ENCODE measurements at places on chromosomes 12 and 14. TPM values are rescaled to one million over a fixed set of nuclear protein-coding genes. Genes with fewer than 3 reads are reported as not detected.

Gene CBLN3
- total RNA-seq: 3.9 TPM

Gene OASL
- total RNA-seq: 1.9 TPM

Gene EID3
- 10.6 TPM for total RNA-seq

GRCh38 chr12:67103521-67103920, 165.6 kb upstream of the CAND1 start:
- no peak for DNase-seq

DNA sequence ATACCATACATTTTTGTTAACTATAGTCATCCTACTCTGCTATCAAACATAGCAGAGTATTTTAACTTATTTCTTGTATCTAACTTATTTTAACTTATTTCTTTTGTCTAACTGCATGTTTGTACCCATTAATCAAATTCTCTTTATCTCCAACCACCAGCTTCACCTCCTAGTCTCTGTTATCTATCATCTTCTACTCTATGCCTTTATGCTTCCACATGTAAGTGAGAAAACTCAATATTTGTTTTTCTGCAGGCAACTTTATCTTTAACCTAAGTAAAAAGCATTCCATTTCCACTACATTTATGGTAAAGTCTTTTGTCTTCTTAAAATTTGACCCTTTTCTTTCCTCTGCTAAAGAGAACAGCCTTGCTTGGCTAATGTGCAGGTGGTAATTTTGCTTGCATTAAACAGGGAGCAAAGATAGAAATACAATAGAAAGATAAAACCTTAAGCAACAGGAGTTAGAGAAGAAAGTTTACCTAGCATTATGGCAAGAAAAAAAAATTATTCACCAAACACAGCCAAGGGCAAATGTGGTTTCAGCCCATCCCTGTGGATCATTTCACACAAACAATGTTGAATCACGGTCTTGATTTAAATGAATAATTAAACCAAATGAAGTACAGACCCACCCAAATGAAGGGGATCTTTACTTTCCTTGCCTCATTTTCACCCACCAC, 110.9 kb upstream of the TSPAN8 start:
- no peak for DNase-seq

DNA sequence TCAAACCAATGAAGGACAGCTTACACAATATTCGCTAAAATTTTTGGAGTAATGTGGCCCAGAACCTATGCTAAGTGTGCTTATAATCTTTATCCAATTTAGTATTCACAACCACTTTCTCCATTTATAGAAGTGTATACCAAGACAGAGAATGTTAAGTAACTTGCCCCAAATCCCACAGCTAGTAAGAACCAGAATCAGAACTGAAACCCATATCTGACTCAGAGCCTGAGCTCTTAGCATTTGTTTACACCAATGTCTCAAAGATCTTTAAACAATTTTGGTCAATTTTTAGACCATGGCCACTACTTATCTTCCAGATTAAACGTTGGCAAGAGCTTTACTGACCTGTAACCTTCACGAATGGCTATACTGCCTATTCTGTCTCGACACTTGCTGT, 53.0 kb downstream of the PAPLN start:
- DNase-seq: no peak

DNA sequence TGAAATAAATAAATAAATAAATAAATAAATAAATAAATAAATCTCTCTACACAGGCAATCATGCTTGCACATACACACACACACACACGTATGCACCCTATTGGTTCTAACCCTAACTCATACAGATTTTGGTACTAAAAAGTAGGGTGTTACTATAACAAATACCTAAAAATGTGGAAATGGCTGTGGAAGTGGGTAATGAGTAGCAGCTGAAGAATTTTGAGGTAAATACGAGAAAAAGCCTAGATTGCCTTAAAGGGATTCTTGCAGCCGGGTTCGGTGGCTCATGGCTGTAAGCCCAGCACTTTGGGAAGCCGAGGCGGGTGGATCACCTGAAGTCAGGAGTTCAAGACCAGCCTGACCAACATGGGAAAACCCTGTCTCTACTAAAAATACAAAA, 15.7 kb upstream of the SLC2A3 start:
- no peak for DNase-seq
